ENCODE measurements at places on chromosomes 6 and 20.

GRCh38 chr20:59386809-59387208 lies 86.4 kb downstream of the EDN3 start:
- DNase-seq, result no peak

DNA sequence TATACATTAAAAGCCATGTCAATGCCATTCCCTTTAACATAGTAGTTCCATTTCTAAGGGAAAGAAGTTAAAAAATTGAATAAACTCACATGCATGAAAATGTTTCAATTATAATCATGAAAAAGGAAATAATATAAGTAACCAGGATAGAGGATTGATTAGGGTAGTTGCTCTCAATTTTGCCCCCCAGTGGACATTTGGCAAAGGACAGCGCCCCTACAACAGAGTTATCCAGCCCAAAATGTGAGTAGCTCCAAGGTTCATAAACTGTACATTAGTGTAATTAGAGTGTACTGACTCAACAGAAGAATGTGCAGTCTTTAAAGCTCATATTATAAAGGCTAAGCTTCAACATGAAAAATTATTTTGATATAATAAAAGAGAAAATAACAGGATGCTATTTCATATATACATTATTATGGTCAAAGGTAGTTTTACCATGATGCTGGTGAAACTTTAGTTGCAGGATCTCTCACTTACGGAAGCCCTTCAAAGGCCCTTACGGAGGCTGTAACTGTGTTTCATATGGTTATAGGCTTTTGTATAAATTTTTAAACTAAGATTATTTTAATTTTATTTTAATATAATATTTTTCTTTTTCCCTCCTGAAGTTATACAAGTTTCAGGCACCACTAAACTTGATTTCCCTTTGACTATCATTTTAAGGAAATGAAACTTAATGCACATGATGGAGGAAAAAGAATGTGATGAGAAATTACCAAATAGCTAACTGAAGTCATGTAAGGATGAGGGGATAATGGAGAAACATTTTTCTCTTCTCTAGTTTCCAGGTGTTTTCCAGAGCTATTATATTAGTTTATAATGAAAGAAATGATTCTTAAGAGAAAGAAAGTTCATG lies 403.6 kb downstream of the PLCB1 start:
- no peak for DNase-seq

GRCh38 chr6:5135788-5136376 lies 50.7 kb downstream of the PPP1R3G start:
- no peak for DNase-seq

DNA sequence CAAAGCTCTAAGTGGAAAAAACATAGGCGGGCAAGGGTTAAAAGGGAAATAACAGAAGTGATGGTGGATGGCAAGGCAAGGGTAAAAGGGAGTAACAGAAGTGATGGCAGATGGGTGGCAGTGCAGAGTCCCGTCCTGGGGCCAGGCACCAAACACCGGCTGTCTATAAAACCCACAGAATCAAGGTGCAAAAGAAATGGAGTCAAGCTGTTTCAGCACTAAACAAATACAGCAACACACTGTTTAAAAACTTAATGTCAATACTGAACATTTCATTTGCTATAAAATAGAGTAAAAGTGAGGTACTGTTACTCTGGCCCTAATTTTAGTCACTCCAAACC lies 87.6 kb downstream of the MAN1A1 start:
- no peak for DNase-seq

- DNase-seq, result no peak
Measured at GRCh38 chr20:60334911-60335310, 376.7 kb downstream of the CDH26 start.

GRCh38 chr6:142771162-142771561 lies 173.8 kb downstream of the HIVEP2 start:
- DNase-seq, result no peak
